ENCODE measurements at places on chromosomes 11 and 22.

GRCh38 chr11:77046060-77046501 lies 11.9 kb downstream of the B3GNT6 start:
- peak; percentile 37 for DNase-seq

DNA sequence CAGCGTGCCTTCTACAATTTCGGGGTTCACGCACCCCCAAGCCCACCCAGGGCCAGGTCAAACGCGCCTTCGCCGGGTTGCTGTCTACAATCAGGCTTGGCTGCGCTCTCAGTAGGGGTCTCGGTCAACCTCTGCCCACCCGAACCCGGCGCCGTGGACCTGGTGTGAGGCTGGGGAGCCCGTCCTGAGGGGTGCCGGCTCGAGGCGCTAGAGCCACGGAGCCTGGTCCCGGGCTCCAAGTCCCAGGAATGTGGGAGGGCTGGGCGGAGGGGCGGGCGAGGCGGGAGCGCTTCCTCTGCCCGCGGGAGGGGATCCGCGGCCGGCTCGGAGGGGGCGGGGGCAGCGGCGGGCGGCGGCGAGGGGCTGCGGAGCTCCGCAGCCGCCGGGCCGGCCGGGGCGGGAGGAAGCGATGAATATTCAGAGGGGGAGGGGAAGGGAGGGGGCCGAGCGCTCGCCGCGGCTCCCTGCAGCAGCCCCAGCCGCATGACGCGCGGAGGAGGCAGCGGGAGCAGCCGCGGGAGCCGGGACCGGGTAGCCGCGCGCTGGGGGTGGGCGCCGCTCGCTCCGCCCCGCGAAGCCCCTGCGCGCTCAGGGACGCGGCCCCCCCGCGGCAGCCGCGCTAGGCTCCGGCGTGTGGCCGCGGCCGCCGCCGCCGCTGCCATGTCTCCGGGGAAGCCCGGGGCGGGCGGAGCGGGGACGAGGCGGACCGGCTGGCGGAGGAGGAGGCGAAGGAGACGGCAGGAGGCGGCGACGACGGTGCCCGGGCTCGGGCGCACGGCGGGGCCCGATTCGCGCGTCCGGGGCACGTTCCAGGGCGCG lies at the start of gene PTPRJ:
Gene PTPRJ (plus strand): TSS at position 472 of the 819 bp plus-strand sequence. CDS start 354 bp downstream, outside the sequence.
- no peak for DNase-seq

GRCh38 chr11:68734111-68734510 lies 17.2 kb downstream of the TESMIN start:
- no peak for DNase-seq

DNA sequence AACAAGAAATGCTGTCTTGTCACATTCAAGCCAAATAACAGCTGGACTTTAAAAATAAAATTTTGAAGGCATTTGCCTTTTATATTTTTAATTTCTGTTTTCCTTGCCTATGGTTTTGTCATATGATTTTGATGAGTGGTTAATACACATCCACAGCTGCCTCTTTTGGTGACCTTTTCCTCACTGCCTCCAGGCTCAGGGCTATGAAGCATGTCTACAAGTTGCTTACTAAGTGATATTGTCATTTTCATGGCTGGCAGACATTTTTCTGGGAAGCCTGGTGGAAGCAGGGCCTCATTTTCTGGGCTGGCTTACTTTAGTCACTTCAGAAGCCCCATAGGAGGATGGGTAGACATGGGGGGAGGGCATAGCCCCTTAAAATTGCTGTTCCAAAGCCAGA lies 344.9 kb downstream of the SOX6 start:
- DNase-seq = no peak

GRCh38 chr22:36461665-36462649 lies 19.5 kb downstream of the TXN2 start:
- DNase-seq = no peak

DNA sequence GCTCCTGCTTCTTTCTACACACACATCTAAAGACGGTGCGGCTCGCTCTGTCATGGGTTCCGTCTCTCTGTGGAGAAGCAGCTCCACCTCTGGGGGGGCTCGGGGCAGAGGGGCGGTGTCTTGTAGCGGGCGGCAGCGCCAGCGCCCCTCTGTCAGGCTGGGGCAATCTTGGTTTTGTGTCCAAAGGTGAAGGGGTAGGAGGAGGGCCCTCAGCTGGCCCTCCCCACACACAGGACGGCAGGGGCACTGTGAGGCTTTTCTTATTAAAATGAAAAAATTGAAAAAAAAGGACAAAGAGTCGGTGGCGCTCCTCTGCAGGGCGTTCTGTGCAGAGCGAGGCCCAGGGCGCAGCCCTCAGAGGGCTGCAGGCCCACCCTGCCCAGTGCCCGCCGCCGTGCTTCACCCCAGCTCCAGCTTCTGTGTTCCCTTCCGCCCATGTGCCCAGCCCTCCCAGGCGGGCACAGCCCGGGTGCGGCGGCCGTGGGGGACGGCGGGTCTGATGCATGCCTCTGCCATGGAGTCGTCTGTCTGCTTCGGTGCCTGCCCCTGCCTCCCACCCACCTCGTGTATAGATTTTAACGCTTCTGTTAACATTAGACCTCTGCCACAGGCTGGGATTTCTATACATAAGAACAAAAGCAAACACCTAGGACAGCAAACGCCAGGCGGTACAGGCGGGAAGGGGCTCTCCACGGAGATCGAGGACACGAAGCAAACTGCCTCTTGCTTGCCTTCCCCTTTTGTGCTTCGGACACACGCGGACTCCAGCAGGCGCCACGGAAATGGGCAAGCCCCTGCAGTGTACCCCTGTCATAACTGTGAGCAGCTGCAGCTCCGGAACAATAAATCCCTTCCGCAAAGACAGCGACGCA lies 24.5 kb downstream of the MOB2 start:
- DNase-seq = no peak

GRCh38 chr11:114725623-114726022 lies 47.3 kb downstream of the NXPE2 start:
- no peak for DNase-seq
